ENCODE measurements at places on chromosomes 3 and 15.

GRCh38 chr3:49018707-49019006 is 277 bp upstream of the DALRD3 start:
- DNase-seq = no peak

- DNase-seq = no peak
Measured at GRCh38 chr3:177960014-177960413, 576.2 kb upstream of the KCNMB2 start.

- DNase-seq = no peak
Measured at GRCh38 chr3:126716057-126716456, 12.0 kb downstream of the CHCHD6 start.

DNA sequence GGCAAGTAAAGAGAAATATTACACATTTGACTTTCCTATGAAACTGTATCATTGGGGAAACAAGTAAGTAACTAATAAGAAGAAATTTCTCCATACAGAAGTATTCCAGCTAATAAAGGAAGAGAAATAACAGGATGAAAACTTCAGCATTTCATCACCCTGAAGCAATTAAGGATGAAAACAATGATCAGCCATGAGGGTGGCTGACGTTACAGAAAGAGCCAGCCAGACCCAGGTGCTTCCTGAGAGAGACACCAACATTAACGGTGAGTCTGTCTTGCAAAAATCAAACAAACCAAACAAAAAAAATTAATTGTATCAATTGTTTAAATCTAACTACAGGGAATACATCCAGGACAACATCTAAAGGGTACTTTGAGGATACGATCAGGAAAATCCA is 190.0 kb downstream of the ARRDC4 start:
- no peak for DNase-seq

- DNase-seq = no peak
Measured at GRCh38 chr3:72169561-72170472, 384.9 kb upstream of the PROK2 start.

DNA sequence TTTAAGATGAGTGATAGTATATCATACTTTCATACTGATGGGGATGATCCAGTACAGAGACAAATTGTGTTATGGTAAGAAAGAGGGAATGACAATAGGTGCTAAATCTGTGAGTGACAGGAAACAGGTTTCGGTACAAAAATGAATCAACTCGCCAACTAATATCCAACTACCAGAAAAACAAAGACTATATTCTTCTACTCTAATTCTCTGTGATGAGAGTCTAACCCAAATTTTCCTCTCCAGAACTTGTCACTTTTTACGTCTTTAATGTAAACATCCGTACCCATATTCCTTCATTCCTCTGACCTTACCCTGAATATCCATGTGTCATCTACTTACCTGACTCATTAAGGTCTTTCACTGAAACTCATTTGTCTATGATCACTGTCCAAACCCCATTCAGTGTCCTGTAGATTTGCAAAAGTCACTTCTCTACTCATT is 39.6 kb downstream of the SCAPER start:
- no peak for DNase-seq
